ENCODE measurements at places on chromosomes 2 and 18.

DNA sequence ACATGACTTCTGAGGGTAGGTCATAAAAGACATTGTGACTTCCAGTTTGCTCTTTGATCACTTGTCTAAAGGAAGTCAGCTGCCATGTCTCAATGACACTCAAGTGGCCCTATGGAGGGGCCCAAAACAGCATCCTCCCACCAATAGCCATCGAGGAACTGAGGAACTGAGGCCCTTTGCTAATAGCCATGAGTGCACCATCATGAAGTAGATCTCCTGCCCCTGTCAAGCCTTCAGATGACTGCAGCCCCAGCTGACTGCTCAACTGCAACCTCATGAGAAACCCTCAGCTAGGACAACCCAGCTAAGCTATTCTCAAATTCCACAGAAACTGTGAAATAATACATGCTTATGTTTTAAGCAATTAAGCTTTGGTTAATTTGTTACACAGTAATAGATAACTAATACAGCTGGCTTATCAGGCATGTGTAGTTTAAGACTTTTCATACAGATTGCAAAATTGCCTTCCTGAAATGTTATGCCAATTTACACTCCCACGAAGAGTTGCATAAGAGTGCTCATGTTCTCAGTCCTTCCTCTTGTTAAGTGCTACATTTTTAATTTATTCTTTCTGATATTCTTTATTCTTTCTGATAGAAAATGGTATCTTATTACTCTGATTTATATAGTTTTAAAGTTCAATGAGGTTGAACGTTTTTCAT is 105.6 kb upstream of the NDUFV2 start:
- no peak for DNase-seq

DNA sequence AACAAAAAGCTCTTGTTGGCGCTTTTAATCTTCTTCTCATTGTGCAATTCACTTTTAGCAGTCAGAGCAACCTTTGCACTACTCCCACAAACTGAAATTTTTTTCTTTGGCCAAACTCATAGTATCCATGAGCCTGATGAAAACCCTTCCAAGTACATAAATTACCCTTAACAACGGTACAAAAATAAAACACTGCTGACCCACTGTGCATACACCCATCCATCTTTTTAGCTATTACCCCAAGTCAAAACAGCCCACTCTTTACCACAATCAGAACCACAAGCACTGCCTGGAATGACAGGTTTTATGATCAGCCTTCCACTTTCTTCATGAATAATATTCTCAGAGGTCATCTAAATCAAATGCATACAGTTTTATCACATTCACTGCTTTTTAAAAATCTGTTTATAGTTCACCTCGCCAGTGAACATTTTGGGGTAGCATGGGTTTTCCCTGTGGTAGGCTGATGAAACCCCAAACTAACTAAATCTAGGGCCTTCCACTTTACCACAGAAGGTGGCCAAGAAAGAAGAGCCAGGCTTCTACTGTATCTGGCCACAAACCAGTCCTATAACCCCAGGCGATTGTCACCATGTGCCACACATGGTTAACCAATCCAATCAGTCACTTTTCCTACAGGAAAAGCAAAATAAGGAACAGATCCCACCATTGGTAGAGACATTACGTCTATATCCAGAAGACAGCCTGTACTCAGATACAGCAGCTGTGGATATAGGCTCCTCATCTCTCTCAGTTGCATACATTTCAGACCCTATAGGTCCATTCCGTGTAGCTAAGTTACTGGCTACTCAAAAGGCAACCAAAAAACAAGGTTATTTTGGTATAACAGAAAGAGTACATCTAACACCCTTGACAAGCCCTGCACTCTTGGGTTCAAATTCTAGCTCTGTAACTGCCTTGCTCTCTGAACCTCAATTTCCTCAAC is 171.3 kb downstream of the THADA start:
- DNase-seq, result no peak

GRCh38 chr18:79754831-79755351 is 42.8 kb upstream of the KCNG2 start:
- no peak for DNase-seq

DNA sequence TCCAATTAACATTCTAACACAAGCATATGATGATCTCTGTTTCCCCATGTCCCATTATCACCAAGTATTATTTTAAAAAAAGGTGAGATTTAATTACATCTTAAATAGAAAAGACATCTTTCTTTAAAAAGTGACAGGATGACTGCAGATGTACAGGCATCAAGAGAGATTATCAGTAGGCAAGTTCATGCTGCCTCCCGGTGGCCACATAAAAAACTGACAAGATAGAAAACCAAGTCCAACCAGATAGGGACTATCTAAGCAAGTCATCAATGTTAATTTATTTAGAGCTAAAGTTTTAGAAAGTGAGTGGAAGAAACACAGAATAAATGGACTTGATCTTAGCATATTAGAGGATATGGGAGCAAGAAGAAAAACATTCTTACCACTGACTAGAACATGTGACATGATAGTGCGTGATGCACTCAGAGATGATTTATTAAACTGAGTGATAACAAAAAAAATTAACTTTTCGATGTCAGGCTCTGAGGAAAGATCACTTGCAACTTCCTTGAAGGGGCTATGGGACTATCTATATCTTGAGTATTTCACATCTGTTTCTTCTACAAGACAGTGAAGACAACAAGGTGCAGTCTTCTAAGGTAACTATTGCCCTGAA is 5.4 kb upstream of the TDRD15 start:
- DNase-seq, result peak; percentile 6

- no peak for DNase-seq
Measured at GRCh38 chr2:79713131-79713785, 200.4 kb downstream of the CTNNA2 start.

- no peak for DNase-seq
Measured at GRCh38 chr18:10020171-10020570, 106.4 kb downstream of the VAPA start.

GRCh38 chr2:206084439-206084869 is 1.5 kb downstream of the INO80D start:
- DNase-seq, result peak; percentile 33

GRCh38 chr18:60279391-60279790 is 93.2 kb downstream of the MC4R start:
- DNase-seq, result no peak

All from CD4-positive, alpha-beta T cell treated with Interleukin-21 for 1 hour (primary cell).